Left forelimb (tissue), 1 donor: ENCODE measurements at places on chromosomes 4 and X.

DNA sequence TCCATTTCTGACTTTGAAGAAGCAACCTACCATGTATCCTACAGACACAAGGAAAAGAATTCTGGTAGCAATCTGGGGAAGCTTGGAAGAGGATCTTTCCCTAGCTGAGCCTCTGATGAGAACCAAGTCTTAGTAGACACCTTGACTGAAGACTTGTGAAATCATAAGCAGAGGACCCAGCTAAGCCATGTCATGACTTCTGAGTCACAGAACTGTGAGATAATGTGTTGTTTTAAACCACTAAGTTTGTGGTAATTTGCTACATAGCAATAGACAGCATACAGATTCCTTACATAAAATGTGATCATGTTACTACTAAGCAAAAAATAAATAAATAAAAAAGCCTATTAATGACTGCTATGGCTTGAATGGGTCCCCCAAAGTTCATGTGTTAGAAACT, 71.3 kb upstream of the ANKRD50 start:
- no peak for DNase-seq

DNA sequence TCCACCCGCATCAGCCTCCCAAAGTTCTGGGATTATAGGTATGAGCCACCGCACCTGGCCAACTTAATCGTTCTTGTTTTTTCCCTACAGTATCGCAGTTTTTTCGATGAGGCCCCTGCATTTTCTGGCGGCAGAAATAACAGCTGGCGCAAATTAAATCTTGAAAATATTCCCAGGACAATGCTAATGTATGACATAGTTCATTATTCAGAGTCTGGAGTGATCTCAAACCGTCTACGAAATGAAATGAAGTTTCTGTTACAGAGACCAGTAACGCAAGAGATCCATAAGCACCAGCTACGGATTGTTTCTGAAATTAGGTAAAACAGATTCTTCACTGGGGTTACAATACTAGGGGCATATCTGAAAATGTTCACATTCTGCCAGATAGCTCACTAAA, 27.3 kb downstream of the CXorf58 start:
- no peak for DNase-seq

- DNase-seq: no peak
Measured at GRCh38 chr4:166363198-166363597, 490.2 kb downstream of the TLL1 start.

- DNase-seq: no peak
Measured at GRCh38 chr4:185232370-185232769, 23.0 kb downstream of the SNX25 start.

DNA sequence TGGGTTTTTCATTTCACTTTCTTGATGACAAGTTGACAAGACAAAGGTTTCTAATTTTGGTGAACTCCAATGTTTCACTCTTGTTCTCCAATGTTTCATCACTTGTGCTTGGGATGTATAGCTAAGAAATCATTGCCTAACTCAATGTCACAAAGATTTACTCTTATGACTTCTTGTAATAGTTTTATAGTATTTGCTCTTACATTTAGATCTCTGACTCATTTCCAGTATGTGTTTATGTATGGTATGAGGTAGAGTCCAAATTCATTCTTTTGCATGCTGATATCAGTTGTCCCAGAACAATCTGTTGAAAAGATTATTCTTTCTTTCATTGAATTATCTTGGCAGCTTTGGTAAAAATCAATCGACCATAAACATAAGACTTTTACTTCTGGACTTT, 12.2 kb upstream of the NWD2 start:
- DNase-seq: no peak

- DNase-seq: no peak
Measured at GRCh38 chr4:148053298-148054003, 321.6 kb downstream of the ARHGAP10 start.

GRCh38 chrX:12137951-12138360, 317 bp upstream of the FRMPD4 start:
- DNase-seq: no peak

GRCh38 chr4:96642490-96642889, 802.6 kb downstream of the PDHA2 start:
- DNase-seq: no peak

DNA sequence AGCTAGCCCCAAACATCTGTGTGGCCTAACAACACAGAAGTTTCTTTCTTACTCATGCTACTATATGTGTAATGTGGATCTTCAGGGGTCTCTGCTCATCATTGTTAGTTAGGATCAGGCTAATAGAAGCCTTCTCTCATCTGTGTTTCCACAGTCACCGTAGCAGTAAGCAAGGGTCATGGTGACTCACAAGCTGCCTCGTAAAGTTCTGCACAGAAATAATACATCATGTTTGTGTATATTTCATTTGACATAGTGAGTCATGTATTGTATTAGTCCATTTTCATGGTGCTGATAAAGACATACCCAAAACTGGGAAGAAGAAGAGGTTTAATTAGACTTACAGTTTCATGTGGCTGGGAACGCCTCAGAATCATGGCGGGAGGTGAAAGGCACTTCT, 38.7 kb downstream of the SLC4A4 start:
- DNase-seq: no peak

GRCh38 chrX:73412930-73413329, 33.9 kb upstream of the CDX4 start:
- DNase-seq: no peak

GRCh38 chrX:153864561-153865320, 21.2 kb downstream of the L1CAM start:
- no peak for DNase-seq

- no peak for DNase-seq
Measured at GRCh38 chrX:33339219-33339618, 127.9 kb upstream of the DMD start.

DNA sequence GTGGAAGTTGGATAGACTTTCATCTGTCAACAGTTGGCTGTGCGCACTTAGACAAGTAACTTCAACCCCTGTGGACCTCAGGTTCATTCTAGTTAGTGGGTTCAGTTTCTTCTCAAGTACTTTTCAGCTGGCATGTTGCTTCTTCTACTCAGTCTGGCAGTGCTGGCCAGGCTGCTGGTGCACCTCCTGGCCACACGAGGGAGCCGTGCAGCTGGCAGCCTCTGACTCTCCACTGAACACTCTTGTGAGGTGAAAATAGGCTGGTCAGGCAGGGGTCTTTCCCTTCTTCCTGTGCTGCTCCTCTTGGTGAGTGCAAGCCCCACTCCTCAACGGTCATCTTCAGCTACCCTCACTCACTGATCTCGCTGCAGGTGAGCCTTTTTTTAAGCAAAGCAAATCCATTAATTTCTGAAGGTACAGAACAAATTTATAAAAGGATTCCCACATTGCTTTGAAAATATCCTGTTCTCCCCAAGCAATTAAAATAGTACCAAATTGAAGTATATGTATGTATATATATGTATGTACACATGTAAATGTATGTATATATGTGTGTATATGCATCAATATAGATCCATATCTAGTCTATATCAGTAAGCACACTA, 30.6 kb downstream of the LONRF3 start:
- DNase-seq: no peak

DNA sequence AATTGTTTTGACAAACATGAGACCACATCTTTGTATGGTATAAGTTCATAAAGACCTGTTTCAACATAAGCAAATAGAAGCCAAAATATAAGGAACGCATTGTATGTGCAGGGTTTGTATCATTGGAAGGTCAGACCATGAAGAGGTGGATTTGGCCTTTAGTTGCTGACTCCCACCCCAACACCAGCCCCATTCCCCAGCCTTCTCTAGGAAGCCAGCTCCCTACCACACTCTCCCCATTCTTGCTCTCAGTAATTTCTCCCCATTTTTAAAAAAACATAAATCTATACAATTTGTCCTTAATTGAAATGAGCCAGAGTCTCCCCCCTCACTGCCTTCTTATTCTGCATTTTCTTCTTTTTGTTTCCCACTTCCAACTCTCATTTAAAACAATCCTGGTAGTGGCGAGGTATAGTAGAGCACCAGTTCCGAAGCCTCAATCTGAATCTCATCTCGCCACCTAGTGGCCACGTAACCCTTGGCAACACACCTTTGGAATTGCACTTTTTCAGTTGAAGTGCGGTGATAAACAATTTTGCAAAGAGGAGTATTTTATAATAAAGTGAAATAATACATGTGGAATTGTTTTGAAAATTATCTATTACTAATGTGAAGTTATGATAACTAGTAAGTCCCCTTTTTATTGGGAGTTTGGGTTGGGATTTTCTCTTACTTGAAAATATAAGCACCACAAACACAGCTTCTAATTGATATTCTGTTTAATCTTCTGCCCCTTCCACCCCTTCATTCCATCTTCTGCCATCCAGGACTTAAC, 126.6 kb downstream of the ASB9 start:
- no peak for DNase-seq

- DNase-seq: no peak
Measured at GRCh38 chr4:54104907-54105306, 4.9 kb downstream of the GSX2 start.

- no peak for DNase-seq
Measured at GRCh38 chr4:81605271-81605670, 133.6 kb upstream of the RASGEF1B start.

DNA sequence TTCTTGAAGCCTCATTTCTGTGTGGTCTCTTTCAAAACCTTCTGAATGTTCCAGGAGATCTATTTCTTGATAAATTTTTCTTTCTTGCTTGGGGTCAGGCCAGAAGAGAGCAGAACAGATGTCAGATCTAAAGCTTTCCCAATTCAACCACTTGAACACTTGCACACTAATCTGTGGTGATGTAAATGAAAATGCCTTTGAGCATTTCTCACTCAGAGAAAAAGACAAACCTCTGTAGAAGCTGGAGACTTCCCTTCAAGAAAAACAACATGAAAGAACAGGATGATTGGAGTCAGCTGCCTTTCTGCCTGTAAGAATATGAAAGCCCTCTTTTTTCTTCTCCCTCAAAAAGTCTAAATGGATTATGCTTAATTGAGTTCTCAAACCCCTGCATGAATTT, 11.2 kb downstream of the IGFBP7 start:
- no peak for DNase-seq

- no peak for DNase-seq
Measured at GRCh38 chr4:160872491-160872890, 1291.3 kb downstream of the FSTL5 start.

- no peak for DNase-seq
Measured at GRCh38 chr4:132063829-132064228, 1085.3 kb upstream of the PCDH10 start.
